B cell (primary cell): ENCODE measurements at places on chromosomes 12 and 14.

DNA sequence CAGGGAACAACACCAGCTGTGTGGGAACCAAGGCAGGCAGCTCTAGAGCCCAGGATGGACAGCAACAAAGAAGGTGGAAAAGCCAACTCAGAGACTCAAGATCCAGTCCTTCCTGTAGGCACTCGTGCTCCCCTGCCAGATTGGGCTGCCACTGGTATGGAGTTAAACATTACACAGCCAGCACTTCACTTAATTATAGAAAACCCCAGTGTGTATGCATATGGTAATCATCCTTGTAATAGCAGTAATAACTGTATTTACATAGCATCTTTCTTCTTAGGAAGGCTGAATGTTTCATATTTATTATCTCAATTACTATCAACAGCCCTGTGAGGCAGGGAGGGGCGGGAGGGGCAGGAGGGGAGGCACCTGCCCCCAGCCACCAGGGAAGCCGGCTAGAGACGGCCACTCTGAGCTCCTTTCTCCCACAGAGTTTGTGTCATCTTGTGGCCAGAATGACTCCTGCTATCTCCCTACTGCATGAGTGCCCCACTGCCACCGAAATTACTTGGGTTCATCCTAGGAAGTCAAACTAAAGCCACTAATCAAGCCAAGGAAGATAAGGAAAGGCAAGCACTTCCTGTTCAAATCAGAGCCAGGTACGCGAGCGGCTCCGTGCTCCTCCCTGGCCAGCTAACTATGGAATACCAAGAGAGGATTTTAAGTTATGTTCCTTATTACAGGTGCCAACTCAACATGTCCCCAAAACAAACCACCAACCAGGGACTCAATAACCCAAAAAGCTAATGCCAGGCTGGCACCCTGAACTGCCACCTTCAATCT lies 15.7 kb upstream of the RAB35 start:
- no peak for DNase-seq

DNA sequence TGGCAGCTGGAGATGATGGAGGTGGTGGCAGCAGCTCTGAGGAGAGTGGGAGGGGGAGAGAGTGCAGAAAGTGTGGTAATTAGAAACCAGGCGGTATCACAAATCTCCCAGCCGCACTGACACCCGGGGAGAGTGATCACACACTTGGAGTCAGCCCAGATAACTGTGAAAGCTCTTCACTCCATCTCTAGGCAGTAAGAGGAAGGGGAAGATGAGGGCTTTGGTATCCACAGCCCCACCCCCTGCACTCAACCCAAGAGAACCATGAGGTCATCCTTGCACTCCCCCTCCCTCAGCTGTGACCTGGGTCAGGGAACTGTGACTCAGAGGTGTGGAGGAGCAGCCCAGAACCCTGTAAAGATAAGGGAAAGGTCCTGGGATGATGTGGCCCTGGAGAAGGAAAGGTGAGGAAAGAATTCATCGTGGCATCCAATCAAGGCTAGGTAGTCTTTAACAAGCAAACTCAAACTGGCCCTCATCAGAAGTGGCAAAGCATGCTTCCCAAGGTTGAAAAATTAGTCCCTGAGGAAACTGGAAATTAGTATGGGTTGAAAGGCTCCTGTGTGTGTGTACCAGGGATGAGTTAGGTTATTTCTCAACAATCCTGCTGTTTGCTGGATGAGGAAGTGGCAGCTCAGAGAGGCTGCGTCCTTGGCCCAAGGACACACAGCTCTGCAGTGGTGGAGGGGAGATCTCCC lies 111.0 kb upstream of the LHX5 start:
- no peak for DNase-seq

DNA sequence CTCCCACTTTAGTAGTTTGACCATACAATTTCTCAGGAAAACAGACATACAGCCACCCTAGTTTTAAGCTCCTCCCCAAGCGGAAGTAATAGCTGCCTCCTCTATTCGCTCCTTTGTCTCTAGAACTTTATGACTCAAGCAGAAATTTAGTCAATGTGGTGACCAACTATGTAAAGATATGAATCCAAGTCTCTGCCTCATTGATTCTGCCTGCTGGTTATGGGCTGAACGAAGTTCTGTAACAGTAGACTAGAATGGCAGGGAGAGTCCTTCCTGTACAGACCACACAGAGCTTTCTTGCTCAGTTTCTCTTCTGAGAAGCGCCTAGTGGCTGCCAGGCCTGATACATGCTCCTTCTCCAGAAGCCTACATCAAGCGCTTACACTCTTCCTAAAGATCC lies 19.1 kb downstream of the KICS2 start:
- no peak for DNase-seq

DNA sequence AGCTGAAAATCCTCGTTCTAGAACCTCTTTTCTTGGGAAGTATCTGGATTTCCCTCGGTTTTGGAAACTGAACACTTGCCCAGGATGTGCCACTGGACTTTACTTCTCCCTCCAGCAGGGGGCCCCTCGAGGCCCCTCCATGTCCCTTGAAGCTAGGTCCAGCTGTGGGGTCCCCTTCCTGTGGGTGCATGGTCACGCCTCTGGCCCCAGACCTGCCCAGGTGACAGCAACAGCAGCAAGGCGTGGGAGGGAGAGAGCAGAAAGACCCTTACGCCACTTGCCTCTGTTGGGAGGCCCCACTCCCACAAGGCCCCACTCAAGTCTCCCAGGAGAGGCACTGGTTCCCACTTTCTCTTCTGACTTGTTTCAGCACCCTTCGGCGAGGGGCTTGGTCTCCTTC lies 3.1 kb downstream of the SLC25A29 start:
- DNase-seq = peak; percentile 35

DNA sequence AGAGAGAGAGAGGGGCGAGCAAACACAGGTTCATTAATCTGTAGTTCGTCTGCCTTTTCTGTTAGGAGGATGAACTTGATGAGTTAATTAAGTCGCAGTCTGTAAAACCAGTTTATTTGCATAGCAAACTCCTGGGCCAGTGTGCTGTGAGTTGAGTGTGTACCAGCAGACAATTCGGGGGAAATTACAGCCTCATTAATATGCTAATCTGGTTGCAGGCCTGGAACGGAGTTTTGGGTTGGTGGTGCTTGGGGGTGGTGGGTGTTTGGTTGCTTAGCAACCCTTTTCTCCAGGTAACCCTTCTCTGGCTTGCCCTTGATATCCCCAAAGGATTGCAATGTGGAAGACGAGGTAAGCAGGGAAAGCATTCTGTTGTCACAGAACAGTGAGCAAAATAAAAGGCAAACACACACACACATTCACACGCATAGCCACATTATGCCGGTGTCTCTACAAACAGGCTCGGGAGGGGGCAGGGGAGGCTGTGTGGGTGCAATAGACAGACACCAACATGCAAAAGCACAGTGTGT lies 29.2 kb upstream of the LHX5 start:
- DNase-seq = no peak

- no peak for DNase-seq
Observed at GRCh38 chr12:129873111-129873832, 30.6 kb downstream of the TMEM132D start.

DNA sequence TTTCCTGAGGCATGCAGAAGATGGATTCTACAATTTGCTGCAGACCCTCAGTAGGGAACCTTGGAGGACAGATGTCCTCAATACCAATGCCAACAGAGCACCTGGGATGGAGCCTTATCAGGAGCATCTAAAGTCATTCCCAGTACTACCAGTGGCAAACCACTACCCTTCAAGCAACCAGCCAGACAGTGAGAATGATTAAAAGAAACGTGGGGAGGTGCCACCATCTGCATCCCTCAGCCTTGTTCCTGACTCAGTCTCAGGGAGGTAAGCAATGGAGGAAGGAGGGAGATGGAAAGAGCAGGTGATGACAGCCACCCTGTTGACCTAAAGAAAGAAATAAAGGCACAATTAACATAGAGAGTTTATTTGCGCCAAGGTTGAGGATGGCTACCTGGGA lies 175.2 kb upstream of the GRIN2B start:
- DNase-seq = no peak

DNA sequence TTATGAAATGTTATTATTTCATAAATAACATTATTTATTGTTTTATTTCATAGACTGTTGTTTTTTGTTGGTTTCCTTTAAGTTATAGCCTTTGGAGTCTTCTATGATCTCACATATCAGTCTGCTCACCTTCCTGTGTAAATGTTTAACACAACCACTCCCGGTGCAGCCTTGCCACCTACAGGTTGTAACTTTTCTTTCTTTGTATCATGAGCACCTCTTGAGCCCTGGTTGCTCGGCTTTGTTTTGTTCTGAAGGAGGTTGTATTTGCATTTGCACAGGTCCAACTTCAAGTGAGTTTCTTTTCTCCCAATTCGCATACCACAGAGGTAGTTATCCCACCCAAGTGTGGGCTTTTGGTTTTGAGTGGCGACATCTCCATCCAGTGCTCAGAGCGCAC lies 121.4 kb downstream of the SLC15A4 start:
- no peak for DNase-seq

DNA sequence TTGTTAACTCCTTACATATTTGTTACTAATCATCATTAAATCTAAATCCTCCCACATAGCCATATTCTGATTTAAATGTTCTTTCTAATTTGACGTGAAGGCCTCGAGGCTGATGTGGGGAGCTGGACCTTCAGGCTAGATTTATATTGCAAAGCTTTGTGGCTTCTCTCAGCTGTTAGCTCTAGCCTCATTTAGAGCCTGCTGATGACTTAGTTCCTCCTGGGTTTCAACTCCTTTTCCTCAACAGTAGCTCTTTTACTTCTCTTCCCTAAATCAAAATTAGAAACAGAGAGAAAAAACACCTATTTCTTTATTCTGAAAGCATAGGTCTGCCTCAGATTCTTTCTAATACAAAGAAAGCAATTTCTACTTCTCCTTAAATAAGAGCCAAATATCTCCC lies 477.5 kb upstream of the CCDC196 start:
- no peak for DNase-seq

GRCh38 chr14:56659964-56660551 lies 80.5 kb downstream of the TMEM260 start:
- DNase-seq = peak; percentile 7

- DNase-seq = no peak
Observed at GRCh38 chr12:6729186-6729585, 5.3 kb downstream of the COPS7A start.

DNA sequence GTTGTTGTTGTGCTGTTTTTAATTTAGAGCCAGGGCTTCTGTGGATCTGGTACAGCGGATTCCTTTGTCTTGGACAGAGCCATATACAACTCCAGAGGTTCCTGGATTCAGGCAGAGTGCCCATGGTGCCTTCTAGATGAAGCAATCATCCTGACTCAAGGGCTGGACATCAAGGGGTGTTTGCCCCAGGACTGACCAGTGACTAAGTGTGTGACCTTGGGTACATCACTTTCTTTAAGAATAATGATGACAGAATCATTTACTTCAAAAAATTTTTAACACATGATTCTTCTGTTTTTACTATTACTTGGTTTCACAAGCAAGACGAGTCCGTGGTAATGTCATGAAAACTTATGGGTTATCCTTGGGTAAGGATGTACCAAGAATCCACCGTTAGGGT lies 397.3 kb downstream of the ZFP36L1 start:
- DNase-seq = no peak

- DNase-seq = no peak
Observed at GRCh38 chr12:124512667-124513296, 54.6 kb downstream of the NCOR2 start.

GRCh38 chr12:106301241-106301610 lies 1.3 kb upstream of the TCP11L2 start:
- no peak for DNase-seq

GRCh38 chr12:79327465-79327864 lies 363.3 kb downstream of the PAWR start:
- no peak for DNase-seq

DNA sequence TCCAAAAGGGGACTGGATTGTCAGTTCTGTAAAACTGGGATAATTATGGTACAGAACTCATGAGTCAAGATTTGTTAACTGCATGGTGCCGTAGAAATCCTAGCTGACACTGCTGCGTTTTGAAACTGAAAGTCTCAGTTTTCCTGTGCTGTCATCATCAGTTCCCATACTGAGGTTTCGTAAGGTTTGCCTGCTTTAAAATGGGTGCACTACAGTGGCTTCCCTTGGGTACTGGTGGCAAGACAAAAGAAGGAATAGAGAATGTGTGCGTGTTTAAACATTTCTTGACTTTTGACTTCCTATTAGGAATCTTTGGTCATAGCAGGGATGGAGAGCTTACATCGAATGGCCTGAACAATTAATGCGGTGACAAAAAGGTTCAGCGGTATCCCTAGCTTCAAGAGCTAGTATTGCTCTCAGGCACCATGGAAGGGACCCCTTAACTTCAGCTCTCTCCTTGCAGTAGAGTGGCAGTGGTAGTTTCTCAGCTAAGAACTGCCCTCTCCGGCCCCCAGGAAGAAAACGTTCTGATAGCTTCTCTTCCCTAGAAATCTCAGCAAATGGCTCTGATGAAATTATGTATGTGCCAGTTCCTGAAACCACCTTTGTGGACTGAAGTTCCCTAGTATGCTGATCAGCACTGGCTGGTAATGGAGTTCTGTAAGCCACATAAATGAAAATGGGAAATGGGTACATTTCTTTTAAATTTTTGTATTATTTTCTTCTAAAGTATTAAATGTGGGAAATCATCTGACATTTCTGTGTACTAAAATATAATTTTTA lies 28.9 kb downstream of the ANO6 start:
- peak; percentile 41 for DNase-seq

- DNase-seq = peak; percentile 67
Observed at GRCh38 chr14:24411443-24412389, 12.9 kb downstream of the NYNRIN start.

- no peak for DNase-seq
Observed at GRCh38 chr14:93304771-93305170, 28.1 kb downstream of the BTBD7 start.

- DNase-seq = no peak
Observed at GRCh38 chr14:89845346-89845745, 109.2 kb downstream of the EFCAB11 start.

GRCh38 chr12:22543246-22544037 lies 900 bp downstream of the C2CD5 start:
- DNase-seq = peak; percentile 67

- DNase-seq = no peak
Observed at GRCh38 chr12:68746572-68747180, 700 bp downstream of the SLC35E3 start.

- no peak for DNase-seq
Observed at GRCh38 chr14:30193845-30194501, 266.3 kb upstream of the PRKD1 start.

- DNase-seq = no peak
Observed at GRCh38 chr12:20549108-20549719, 145.9 kb upstream of the SLCO1C1 start.

DNA sequence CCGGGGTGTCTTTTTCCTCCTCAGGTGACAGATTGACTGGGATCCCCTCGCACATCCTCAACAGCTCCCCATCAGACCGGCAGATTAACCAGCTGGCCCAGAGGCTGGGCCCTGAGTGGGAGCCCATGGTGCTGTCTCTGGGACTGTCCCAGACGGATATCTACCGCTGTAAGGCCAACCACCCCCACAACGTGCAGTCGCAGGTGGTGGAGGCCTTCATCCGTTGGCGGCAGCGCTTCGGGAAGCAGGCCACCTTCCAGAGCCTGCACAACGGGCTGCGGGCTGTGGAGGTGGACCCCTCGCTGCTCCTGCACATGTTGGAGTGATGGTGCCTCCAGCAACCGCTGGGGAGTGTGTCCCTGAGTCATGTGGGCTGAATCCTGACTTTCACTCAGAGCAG lies 172.8 kb downstream of the CRADD start:
- DNase-seq = no peak

DNA sequence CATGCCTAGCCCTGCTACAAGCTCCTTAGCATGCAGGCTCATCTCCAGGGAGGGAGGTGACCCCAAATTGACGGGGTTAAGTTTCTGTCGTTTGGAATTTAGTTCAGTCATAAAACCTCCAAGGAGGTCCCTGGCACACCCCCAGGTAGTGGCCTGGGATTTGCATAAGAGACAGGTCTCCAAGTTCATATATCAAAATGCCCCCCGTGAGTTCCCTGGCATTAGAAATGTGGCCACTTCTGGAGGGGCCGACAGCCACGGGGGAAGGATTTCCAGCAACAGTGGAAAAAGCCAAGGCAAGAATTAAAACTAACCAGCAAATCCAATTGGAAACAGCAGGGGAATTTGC lies 228.8 kb downstream of the BCL11B start:
- no peak for DNase-seq
